T-helper 1 cell treated with Interleukin-12 subunit alpha and Interleukin-12 subunit beta and Interleukin-4 antibody, amounts not matched to agents 30 ng/mL and 1 ng/mL, for 36 hours (primary cell): ENCODE measurements at places on chromosomes 13 and 19. TPM values are rescaled to one million over a fixed set of nuclear protein-coding genes. Genes with fewer than 3 reads are reported as not detected.

Gene GPR183
- total RNA-seq, result 14.5 and 15.4 TPM in 2 replicates

Gene DCT
- 0.20 and 0.61 TPM in 2 replicates for total RNA-seq

Gene TMEM59L
- 0.15 TPM in 1 of 2 replicates, not detected in the other for total RNA-seq

Gene AP1M2
- total RNA-seq, result not detected in 2 replicates

Gene JOSD2
- 40.0 and 40.5 TPM in 2 replicates for total RNA-seq

Gene ZNF432
- 12.9 and 16.8 TPM in 2 replicates for total RNA-seq

Gene KANK2
- 0.64 and 2.2 TPM in 2 replicates for total RNA-seq

Gene FIZ1
- total RNA-seq, result 14.9 and 15.5 TPM in 2 replicates

Gene TMPRSS9
- not detected in 2 replicates for total RNA-seq

Gene CACNA1A
- 1.7 and 2.5 TPM in 2 replicates for total RNA-seq

Gene COL5A3
- 0.05 and 0.07 TPM in 2 replicates for total RNA-seq

Gene PRRG2
- 0.88 and 1.4 TPM in 2 replicates for total RNA-seq

Gene CEACAM8
- not detected in 2 replicates for total RNA-seq

Gene F2RL3
- total RNA-seq, result 0.12 and 0.17 TPM in 2 replicates

Gene ZNF540
- 0.44 and 0.93 TPM in 2 replicates for total RNA-seq

Gene NLRP9
- not detected in 2 replicates for total RNA-seq

Gene FRY
- total RNA-seq, result 11.0 and 13.5 TPM in 2 replicates

Gene CGB1
- not detected in 2 replicates for total RNA-seq

Gene RBM42
- total RNA-seq, result 112 and 114 TPM in 2 replicates

Gene SLC7A10
- not detected in 2 replicates for total RNA-seq

Gene DAND5
- total RNA-seq, result 0.10 TPM in 1 of 2 replicates, not detected in the other

Gene ZNF350
- 13.5 and 14.0 TPM in 2 replicates for total RNA-seq

Gene F10
- total RNA-seq, result not detected in 2 replicates

Gene TMEM38A
- total RNA-seq, result 0.20 and 0.59 TPM in 2 replicates

Gene CEACAM16
- total RNA-seq, result not detected in 2 replicates

Gene ARL11
- total RNA-seq, result 1.8 and 2.3 TPM in 2 replicates

Gene ETV2
- total RNA-seq, result 0.59 TPM in 1 of 2 replicates, not detected in the other

Gene FLT1
- 3.4 and 3.9 TPM in 2 replicates for total RNA-seq

Gene LATS2
- 2.3 and 4.0 TPM in 2 replicates for total RNA-seq

Gene ZNF284
- 2.0 and 2.2 TPM in 2 replicates for total RNA-seq

Gene NAA16
- 29.8 and 31.7 TPM in 2 replicates for total RNA-seq

Gene MUC16
- total RNA-seq, result not detected in 2 replicates

Gene PSG7
- not detected in 2 replicates for total RNA-seq

Gene NLRP11
- not detected in 2 replicates for total RNA-seq

Gene NCAN
- total RNA-seq, result 0.05 TPM in 1 of 2 replicates, not detected in the other

Gene FAM98C
- 33.2 and 35.0 TPM in 2 replicates for total RNA-seq

Gene GPC6
- not detected in 2 replicates for total RNA-seq

Gene ABHD17A
- total RNA-seq, result 128 and 134 TPM in 2 replicates

Gene SLC25A41
- total RNA-seq, result 0.32 and 0.44 TPM in 2 replicates

Gene IGFL1
- not detected in 2 replicates for total RNA-seq
